ENCODE measurements at places on chromosomes 7 and 10.

- no peak for DNase-seq
Measured at GRCh38 chr7:151387161-151388006, 22.5 kb downstream of the WDR86 start.

DNA sequence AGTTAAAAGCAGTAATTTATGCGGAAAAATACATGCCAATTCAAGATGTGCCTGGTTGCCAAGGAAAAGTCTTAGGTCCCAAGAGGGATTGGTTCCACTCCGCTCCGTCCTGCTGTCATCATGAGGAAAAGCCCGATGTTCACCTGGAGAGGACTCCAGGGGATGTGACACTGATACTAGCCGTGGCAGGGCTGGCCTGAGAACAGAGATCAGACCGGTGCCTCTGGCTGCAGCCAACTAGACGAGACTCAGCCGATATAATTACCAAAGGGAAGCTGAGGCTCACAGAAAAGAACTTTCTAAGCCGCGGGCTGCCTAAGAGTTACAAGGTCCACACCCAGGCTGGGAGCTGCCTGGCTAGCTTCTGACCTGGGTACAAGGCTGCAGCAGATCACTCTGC, 81.3 kb upstream of the UNC5B start:
- no peak for DNase-seq

DNA sequence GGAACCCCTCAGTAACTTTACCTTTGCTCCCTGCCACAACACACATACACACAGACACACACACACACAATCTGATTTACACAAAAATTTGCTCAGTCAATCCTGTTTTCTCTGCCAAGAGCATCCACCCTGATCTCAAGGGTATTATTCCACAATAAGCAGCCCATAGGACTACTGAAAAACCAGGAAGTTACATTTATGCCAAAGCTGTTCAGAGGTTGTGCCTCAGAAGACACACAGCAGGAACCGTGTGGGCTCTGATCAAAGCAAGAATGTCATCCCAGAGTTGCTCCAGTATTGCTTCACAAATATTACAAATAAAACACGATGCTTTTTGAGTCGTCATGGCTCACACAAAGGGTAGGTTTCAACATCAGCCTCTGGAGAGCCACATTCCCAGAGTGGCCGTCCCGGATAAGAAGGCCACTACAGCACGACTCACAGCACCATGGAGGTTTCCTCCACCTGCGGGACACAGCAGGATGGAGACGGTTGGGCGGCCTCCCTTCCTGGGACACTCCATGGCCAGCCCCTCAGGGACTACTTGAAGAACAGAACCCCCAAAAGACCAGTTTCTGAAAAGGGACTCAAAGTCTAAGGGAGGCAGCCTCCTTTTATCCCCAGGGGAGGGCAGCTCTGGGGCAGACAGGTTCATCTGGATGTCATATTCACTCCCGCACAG, 1.6 kb downstream of the AIFM2 start:
- DNase-seq: peak; percentile 19

DNA sequence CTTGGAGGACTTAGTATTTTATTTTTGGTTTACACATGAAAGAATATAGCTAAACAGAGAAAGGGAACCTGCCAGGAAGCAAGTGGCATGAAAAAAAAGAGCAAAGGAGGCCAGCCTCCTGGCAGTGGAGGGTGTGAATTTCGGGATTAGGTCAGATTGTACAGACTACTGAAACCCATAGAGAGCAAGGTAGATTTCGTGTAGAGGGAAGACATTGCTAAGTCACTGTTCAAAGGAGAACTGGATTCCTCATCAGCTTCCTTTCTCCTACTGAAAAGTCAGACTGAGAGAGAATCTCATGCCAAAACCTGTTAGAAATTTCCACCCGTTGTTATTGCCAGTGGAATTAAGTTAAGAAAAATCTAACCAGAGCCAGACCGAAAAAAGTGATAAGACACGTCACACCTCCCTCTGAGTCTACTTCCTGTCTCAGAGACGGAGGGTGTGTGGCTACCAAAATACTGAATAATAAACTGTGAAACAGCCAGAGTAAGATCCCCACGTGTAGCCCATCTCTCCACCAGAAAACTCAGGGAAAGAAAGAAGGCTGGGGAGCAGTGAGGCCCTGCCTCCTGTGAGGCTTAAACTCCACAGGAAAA, 118.8 kb downstream of the SKIDA1 start:
- peak; percentile 42 for DNase-seq

- DNase-seq: peak; percentile 25
Measured at GRCh38 chr10:43679509-43679908, 30.8 kb upstream of the ZNF32 start.

DNA sequence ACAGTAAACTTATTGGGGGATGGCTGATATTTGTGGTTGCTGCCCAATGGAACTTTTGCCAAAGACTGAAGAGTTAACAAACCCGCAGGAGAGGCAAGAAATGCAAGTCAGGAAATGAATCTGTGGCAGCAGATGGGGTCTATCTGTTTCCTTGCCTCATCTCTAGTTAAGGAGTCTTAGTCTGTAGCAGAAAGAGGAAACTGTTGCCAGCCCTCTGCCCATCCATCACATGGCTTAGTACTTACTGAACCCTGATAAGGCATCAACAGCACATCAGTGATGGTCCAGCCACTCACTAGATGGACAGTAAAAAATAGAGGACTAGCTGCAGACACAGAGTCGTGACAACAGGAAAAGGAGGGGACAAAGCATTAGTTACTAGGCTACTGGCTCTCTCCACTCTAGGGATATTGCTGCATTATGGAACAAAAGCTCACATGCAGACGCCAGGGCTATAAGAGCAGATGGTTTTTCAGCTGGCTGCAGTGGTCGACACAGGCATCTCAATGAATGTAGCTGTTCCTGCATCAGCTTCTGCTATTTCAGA, 614.7 kb downstream of the PARD3 start:
- DNase-seq: no peak

- peak; percentile 17 for DNase-seq
Measured at GRCh38 chr10:49153971-49154370, 20.1 kb upstream of the FAM170B start.

- peak; percentile 90 for DNase-seq
Measured at GRCh38 chr10:12448729-12449391, 99.5 kb downstream of the CAMK1D start.

DNA sequence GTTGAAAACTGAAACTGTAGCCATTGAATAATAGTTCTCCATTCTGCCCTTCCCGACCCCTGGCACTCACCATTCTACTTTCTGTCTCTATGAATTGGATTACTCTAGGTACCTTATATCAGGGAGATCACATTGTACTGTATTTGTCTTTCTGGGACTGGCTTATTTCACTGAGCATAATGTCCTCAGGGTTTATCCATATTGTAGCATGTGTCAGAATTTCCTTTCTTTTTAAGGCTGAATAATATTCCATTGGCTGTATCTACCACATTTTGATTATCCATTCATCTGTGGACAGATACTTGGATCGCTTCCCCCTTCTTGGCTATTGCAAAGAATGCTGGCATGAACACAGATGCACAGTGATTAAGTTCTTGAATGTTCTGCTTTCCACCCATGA, 107.4 kb downstream of the CDH23 start:
- DNase-seq: no peak

- peak; percentile 64 for DNase-seq
Measured at GRCh38 chr7:143518521-143518920, 40.8 kb downstream of the TAS2R41 start.
